ENCODE measurements at places on chromosomes 4 and X.

DNA sequence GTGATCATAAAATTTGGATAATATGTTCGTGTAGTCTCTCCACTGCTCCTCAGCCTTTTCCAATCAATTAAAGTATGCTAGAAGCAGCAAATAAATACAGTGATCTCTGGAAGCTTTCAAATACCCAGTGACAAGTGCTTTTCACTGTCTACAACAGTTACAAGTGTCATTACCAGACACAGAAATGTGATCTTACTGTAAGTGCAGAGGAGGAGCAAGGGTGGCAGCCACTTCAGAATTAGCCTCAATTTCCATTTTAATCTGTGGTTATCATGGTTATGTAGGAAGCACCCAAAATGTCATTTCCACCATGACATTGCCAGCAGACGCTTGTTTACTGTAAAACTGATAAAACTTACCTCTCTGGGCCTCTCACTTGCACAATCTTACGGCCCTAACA lies 133.9 kb upstream of the ADAMTS3 start:
- H3K27ac ChIP-seq: no peak overlapping the region
- DNase-seq: no peak
- peaks cover 4% of the 10 kb centered on the region for H3K27me3 ChIP-seq

GRCh38 chrX:72236841-72237240 lies 2.0 kb downstream of the ERCC6L start:
- DNase-seq: no peak
- peaks cover 14% of the 10 kb centered on the region for H3K4me1 ChIP-seq
- peak overlapping the region; percentile 54 for H3K4me3 ChIP-seq
- H3K27me3 ChIP-seq: no peaks in the 10 kb centered on the region

- no peak overlapping the region for H3K4me3 ChIP-seq
- no peaks in the 10 kb centered on the region for H3K27me3 ChIP-seq
- H3K4me1 ChIP-seq: no peaks in the 10 kb centered on the region
- H3K27ac ChIP-seq: no peak overlapping the region
Measured at GRCh38 chrX:8939322-8939721, 94.6 kb downstream of the FAM9B start.

- no peak overlapping the region for H3K4me3 ChIP-seq
- H3K36me3 ChIP-seq: no peaks in the 10 kb centered on the region
- no peaks in the 10 kb centered on the region for H3K4me1 ChIP-seq
Measured at GRCh38 chr4:13706120-13706519, 78.6 kb upstream of the BOD1L1 start.

- DNase-seq: peak; percentile 42
- peaks cover 38% of the 10 kb centered on the region for H3K36me3 ChIP-seq
- H3K27ac ChIP-seq: peak overlapping the region; percentile 94
- H3K27me3 ChIP-seq: no peaks in the 10 kb centered on the region
- peaks cover 29% of the 10 kb centered on the region for H3K4me1 ChIP-seq
- peak overlapping the region; percentile 91 for H3K4me3 ChIP-seq
Measured at GRCh38 chrX:132023896-132024386, 839 bp downstream of the STK26 start.

- peaks cover 17% of the 10 kb centered on the region for H3K4me1 ChIP-seq
- H3K27me3 ChIP-seq: peaks cover 7% of the 10 kb centered on the region
- DNase-seq: no peak
- H3K36me3 ChIP-seq: no peaks in the 10 kb centered on the region
- no peak overlapping the region for H3K27ac ChIP-seq
- no peak overlapping the region for H3K4me3 ChIP-seq
Measured at GRCh38 chr4:168723569-168723968, 226.7 kb downstream of the PALLD start.

DNA sequence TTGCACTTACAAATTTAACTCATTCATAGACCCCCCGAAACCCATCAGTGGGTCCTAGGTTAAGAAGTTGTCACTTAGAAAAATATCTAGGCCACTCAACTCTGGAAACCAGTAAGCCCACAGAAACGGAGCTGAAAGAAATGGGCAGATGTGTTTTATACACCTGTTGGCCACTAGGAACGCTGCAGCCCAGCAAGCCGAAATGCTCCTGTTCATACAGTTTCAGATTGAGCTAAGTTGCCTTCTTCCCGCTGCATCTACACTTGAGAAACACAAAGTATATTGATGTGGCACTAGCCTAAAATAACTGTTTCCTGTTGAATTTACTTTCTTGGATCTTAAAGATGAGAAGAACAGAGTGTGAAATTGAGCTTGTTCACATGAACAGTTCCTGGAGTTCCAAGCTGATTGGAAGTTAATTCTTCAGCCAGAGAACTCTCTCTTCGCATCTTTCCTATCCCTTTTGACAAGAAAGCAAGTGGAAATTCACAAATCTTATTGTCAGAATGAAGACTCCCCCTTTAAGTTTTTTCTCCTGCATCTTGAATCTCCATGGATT lies 174.1 kb downstream of the RBMX2 start:
- peaks cover 3% of the 10 kb centered on the region for H3K27me3 ChIP-seq
- no peak overlapping the region for H3K4me3 ChIP-seq
- no peak overlapping the region for H3K27ac ChIP-seq

GRCh38 chrX:15786915-15787314 lies 3.4 kb upstream of the ZRSR2 start:
- H3K27me3 ChIP-seq: no peaks in the 10 kb centered on the region
- no peak overlapping the region for H3K4me3 ChIP-seq
- no peak overlapping the region for H3K27ac ChIP-seq
- H3K4me1 ChIP-seq: peaks cover 4% of the 10 kb centered on the region

DNA sequence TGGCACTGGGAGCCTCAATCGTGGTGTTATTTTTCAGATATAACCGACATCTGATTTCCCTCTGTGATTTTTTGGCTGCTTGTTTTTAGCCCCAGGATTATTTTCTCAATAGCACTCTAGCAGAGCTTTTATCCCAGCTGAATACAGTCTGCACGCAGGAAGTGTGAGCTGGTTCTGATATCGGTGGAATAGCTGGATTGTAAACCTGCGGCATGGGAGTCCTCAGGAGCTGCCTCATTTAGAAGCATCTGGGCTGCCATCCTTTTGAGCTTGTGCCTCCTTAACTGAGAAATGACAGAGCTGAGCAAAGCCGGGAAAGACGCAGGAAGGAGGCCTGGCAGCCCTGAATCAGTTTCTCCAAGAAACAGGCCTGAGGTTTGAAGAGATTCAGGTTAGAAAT lies 28.4 kb upstream of the GRPEL1 start:
- no peaks in the 10 kb centered on the region for H3K4me1 ChIP-seq
- no peaks in the 10 kb centered on the region for H3K36me3 ChIP-seq
- H3K4me3 ChIP-seq: no peak overlapping the region
- peaks cover 15% of the 10 kb centered on the region for H3K27me3 ChIP-seq

DNA sequence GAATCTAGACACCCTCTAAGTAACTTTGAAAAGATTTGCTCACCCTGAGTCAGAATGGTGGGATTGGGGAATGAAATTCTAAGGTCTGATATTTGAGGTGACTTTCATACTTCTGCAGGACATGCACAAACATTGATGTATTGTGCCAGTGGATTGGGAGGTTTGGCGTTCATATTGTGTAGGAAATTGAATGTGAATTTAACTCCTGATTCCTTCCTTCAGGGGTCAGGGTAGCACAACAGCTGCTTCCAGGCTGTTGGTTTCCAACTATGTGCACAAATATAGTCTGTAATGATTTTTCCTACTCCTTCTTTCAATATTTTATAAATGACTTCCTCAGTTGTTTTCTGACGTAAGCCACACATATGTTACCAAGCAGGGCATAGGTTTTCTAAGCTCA lies 3.1 kb downstream of the IL1RAPL1 start:
- H3K4me3 ChIP-seq: no peak overlapping the region
- H3K27me3 ChIP-seq: no peaks in the 10 kb centered on the region
- H3K4me1 ChIP-seq: no peaks in the 10 kb centered on the region
- no peaks in the 10 kb centered on the region for H3K36me3 ChIP-seq

- no peak for DNase-seq
- no peak overlapping the region for H3K27ac ChIP-seq
- no peak overlapping the region for H3K4me3 ChIP-seq
- no peaks in the 10 kb centered on the region for H3K36me3 ChIP-seq
- H3K27me3 ChIP-seq: peaks cover 6% of the 10 kb centered on the region
- peaks cover 7% of the 10 kb centered on the region for H3K4me1 ChIP-seq
Measured at GRCh38 chrX:20399728-20400414, 133.2 kb upstream of the RPS6KA3 start.

DNA sequence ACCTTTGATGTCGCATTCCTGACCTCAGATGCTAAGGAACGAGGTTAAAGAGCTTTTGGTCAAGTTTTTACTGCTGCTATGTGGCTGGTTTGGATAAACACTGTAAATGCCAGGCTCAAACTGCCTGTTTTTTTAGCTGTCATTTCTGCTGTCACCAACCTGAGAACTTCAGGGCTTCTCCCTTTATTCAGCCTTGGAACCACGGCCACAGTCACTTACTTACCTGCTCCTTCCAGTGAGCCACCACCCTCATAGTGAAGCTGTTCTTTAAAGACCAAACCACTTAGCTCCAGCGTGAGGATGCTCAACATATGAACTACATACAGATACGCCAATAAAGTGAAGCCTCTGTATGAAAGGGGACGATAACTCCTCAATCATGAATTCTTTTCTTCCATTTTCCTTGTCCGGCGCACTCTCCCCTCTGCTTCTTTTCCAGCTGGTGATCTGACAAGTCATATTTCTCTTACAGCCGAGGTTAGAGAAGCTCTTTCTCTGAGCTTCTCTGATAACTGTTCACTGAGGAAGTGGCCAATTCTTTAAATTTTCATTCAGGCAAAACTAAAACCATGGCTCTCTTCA lies 152.8 kb upstream of the ANK2 start:
- DNase-seq: no peak
- no peaks in the 10 kb centered on the region for H3K36me3 ChIP-seq
- no peak overlapping the region for H3K27ac ChIP-seq
- peaks cover 19% of the 10 kb centered on the region for H3K27me3 ChIP-seq
- no peak overlapping the region for H3K4me3 ChIP-seq

DNA sequence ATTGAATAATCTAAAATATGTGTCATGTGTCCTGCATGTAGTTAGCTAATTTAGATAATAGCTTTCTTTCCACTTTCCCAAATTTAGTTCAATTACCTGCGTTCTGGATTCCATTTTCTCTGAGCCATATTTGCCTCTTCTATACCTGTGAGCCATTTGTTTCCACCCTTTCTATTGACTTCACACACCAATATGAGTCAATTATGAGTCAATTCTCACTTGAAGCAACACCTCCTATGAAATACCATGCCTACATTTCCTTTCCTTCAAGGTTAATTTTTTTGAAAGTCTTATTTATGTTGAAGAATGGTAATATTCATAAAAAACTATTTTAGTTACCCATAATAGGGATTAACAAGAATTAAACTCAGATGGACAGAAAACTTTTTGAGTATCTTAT lies 25.8 kb downstream of the NPY2R start:
- no peaks in the 10 kb centered on the region for H3K36me3 ChIP-seq
- no peak for DNase-seq
- H3K4me3 ChIP-seq: no peak overlapping the region
- no peaks in the 10 kb centered on the region for H3K27me3 ChIP-seq
- H3K27ac ChIP-seq: no peak overlapping the region

DNA sequence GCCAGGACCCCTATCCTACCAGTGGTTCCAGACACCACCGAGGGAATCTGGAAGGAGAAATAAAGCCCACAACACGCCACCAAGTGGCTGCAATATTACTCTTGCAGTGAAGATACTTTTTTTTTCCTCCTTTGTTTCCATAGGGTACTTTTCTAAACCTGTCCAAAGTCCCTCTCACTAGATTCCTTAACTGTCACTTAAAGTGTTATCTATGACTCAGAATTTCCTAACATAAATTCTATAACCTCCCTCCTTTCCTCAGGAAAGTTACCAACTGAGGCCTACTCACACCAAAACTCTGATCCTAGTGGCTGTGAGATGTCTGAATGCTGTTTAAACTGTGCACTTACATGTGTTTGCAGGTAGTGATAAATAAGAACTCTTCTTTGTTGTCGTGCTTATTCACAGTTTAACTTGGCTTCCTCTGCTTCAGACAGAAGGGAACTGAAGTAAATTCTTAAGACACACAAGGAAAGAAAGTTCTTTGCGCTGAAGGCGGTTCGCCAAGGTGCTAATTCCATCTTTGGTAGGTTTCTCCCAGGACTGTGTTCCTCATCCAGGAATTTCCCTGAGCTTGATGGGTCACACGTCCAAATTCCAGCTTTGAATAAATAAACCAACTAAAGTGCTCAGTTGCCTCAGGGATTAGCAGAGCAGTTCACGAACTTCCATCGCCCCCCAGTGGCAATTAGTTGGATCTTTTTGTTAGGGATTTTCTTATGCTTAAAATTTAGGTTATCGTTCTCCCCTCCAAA lies 10.7 kb upstream of the HCCS start:
- H3K4me1 ChIP-seq: peaks cover 4% of the 10 kb centered on the region
- DNase-seq: no peak
- H3K36me3 ChIP-seq: no peaks in the 10 kb centered on the region
- no peaks in the 10 kb centered on the region for H3K27me3 ChIP-seq
- no peak overlapping the region for H3K27ac ChIP-seq
- no peak overlapping the region for H3K4me3 ChIP-seq

- no peak overlapping the region for H3K27ac ChIP-seq
- DNase-seq: no peak
- no peak overlapping the region for H3K4me3 ChIP-seq
- H3K27me3 ChIP-seq: peaks cover 25% of the 10 kb centered on the region
- no peaks in the 10 kb centered on the region for H3K36me3 ChIP-seq
- no peaks in the 10 kb centered on the region for H3K4me1 ChIP-seq
Measured at GRCh38 chr4:13641084-13641483, 13.6 kb upstream of the BOD1L1 start.

DNA sequence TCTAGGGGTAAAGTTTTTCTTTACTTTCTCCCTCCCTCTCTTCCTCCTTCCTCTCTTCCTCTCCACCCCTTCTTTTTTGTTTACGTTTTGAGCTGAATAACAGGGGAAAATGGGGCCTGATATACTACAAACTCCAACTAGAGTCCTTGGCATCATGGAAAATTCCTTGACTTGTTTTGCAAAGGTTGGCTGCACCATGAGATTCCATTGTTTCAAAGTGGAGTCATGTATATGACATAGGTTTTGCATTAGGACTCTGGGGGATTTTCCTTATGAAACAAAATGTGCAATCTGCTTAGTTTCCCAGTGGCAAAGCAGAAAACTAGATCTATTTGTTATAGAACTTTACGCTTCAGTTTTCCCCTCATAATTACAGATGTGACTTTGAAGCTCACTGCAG lies 233.5 kb upstream of the PGRMC2 start:
- no peak overlapping the region for H3K4me3 ChIP-seq
- no peaks in the 10 kb centered on the region for H3K36me3 ChIP-seq
- no peaks in the 10 kb centered on the region for H3K27me3 ChIP-seq
- no peak overlapping the region for H3K27ac ChIP-seq

- no peak overlapping the region for H3K4me3 ChIP-seq
- no peaks in the 10 kb centered on the region for H3K36me3 ChIP-seq
- H3K27ac ChIP-seq: no peak overlapping the region
- H3K27me3 ChIP-seq: no peaks in the 10 kb centered on the region
- DNase-seq: no peak
Measured at GRCh38 chr4:111748157-111748556, 397.1 kb upstream of the FAM241A start.

- no peak for DNase-seq
- no peaks in the 10 kb centered on the region for H3K36me3 ChIP-seq
- H3K27me3 ChIP-seq: peaks cover 2% of the 10 kb centered on the region
- peaks cover 5% of the 10 kb centered on the region for H3K4me1 ChIP-seq
- no peak overlapping the region for H3K4me3 ChIP-seq
Measured at GRCh38 chrX:40976981-40977380, 108.3 kb upstream of the USP9X start.
